IMR-90 (cell line): ENCODE measurements at places on chromosomes 6 and 20. TPM values are rescaled to one million over a fixed set of nuclear protein-coding genes. Genes with fewer than 3 reads are reported as not detected.

- DNase-seq, result no peak
Measured at GRCh38 chr6:36052097-36052496, 24.5 kb downstream of the MAPK14 start.

GRCh38 chr6:102485480-102485879, 1092.0 kb downstream of the GRIK2 start:
- no peak for DNase-seq

DNA sequence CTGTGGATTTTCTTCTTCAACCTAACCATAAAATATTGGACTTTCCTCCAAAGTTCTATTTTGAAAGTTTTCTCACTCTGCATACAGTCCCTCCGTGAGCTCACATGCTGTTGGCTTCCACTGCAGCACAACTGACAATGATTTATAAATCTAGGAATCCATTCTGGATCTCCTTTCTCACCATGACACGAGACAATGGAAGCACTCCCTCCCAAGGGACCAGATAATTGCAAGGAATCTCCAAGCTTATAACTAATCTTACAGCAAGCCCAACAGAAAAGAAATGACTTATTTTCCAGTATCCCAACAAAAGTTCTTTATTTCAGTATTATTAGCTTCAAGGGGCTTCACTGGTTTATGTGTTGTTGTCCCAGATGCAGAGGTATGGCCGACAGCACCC, 729.0 kb downstream of the RFPL4B start:
- DNase-seq, result no peak

GRCh38 chr6:20182926-20183521, 29.2 kb downstream of the MBOAT1 start:
- DNase-seq, result peak; percentile 18

GRCh38 chr6:73339340-73339739, 14.7 kb downstream of the DPPA5 start:
- no peak for DNase-seq

SRMS gene
- not detected in 2 replicates for polyA plus RNA-seq

PRR18 gene
- not detected in 2 replicates for polyA plus RNA-seq

GSTA3 gene
- not detected in 2 replicates for polyA plus RNA-seq
